ENCODE measurements at places on chromosomes 2 and 18.
A peak's percentile ranks its signal among the peaks of the same experiment; 100 is the strongest.

GRCh38 chr2:15220603-15221002, 340.5 kb downstream of the NBAS start:
- no peak for DNase-seq

- DNase-seq: no peak
Observed at GRCh38 chr2:50582164-50582563, 449.8 kb downstream of the NRXN1 start.

DNA sequence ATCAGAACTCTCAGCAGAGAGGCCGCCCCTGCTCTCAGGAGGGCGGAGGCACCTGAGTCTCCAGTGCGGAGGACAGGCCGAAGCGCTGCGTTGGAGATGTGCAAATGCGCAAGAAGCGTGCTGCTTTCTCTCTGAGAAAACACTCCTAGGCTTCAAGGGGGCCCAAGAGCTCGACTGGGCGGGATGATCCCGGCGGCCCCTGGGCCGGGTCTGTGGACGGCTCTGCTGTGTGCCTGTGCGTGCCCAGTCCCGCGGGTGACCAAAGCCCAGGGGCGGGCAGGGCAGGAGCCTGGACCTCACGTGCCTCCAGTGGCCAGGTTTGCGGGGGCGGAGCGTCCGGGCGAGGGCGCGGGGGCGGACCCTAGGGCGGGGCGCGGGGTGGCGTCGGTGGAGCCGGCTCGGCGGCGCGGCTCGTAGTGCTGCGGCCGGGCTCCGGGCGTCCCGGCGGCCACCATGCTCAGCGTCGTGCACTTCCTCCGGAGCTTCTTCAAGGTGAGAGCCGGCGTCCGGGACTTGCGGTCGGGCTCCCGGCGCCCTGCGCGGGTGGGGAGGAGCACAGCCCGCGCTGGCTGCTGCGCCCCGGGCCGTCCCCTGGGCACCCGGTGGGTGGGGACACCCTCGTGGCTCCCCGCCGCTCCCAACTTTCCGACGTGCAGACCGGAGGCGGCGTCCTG, at the start of gene ARHGEF4:
TSS of gene ARHGEF4 (plus strand) at position 414 of the 674 bp plus-strand sequence. CDS start at position 454, 40 bp downstream.
- DNase-seq: no peak

DNA sequence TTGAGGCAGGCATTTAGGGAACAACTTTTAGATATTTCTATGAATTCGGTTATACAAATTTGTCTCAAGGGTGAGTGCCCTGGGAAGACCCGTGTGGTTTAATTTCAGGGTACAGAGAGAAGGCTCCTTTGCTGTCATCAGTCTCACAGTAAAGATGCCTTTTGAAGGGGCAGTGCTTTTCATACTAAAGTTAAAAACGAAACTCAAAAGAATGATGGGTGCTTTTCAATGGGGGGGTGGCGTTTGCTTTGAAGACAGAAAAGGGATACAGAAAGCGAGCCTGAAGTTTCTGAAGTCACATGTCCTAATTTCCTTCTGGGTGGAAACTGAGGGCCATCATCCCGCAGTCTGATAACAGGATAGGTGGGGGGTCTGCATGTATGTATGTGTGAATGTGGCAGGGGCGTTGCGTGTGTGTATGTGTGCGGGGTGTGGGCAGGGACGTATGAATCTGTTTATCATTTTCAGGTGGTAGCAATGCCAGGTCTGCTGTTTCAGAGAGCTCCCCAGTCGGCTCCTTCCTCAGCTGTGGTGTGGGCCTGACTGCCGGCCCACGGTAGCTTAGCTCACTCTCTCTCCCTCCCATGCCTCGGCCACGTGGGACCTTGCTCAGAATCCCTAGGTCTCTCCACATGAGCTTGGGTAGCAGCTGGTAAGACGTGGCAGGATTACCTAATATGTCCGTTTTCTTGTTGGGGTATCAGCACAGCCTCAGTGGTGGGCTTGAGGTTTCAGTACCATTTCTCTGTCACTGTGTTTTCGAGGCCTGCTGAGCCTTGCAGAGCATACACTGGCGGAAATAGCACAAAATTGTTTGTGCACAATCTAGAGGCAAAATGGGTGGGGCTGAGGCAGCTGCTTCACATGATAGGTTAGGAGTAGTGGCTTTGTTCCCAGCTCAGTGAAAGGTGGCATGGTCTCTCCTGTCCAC, 32.7 kb downstream of the ARHGAP25 start:
- DNase-seq: peak; percentile 85

DNA sequence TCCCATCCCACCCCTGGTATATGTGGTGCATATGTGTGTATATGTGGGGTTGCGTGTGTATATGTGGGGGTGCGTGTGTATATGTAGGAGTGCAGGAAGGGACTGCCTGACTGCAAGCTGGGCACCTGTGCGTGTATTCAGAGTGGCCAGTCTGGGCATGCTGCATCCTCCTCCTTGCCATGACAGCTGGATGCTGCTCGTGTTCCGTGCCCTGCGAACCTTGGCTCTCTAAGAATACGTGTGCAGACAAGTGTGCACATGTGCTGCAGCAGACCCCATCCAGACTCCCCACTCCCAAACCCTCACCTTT, 222.1 kb downstream of the CELF4 start:
- no peak for DNase-seq

- no peak for DNase-seq
Observed at GRCh38 chr18:59927246-59927825, 27.5 kb downstream of the PMAIP1 start.

- no peak for DNase-seq
Observed at GRCh38 chr18:39455285-39455684, 1889.7 kb upstream of the CELF4 start.

All from NK-92 treated with Interleukin-12 subunit alpha and Interleukin-12 subunit beta, amount 100 ng/mL, for 24 hours (cell line).